ENCODE measurements at places on chromosomes 5 and 9.
A peak's percentile ranks its signal among the peaks of the same experiment; 100 is the strongest.

DNA sequence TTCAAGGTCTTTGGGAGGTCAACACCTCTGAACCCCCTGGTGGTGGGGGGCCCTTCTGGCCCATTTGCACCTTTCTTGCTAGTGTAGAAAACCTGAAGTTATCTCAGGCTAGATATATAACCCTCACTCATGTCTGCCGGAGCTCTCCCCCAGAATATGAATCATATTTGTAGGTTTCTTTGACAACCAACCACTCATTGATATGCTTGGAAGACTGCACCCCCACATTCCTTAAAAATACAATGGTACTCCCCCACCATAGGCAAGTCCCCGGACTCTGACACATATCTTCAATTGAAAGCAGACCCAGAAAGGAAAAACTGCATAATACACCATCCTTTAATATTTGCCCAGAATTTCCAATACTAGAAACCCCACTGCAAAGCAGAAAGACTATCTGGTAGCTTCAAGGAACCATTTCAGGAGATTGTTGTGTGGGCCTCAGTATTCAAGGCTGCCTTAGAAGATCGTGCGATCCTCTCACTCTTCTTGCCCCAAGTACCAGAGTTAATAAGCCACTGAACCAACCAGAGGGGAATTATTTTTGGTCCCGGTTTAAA, 978 bp upstream of the UBE2B start:
- peak overlapping the region; percentile 97 for H3K27ac ChIP-seq
- peak overlapping the region; percentile 99 for H3K4me3 ChIP-seq
- no peak for DNase-seq
- H3K27me3 ChIP-seq = peaks cover 2% of the 10 kb centered on the region

DNA sequence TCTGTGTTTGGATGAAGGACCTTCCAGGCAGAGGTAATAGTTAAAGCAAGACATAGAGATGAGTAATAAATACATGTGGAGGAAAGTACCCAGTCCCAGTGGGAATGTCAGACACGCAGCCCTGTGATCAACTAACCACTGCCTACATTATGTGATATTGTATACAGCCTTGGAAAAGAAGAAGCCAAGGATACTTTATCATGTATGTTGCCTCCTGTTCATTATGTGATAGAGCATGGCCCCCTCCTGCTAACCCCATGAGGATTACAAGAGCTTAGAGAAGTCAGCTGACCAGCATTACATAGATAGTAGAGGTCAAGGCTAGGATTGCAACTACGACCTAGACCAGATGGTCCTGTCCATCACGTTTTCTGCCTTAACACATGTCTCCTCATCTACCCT, 497.0 kb upstream of the TNC start:
- H3K27me3 ChIP-seq = no peaks in the 10 kb centered on the region
- no peak for DNase-seq
- H3K36me3 ChIP-seq = no peaks in the 10 kb centered on the region
- no peaks in the 10 kb centered on the region for H3K4me1 ChIP-seq
- no peak overlapping the region for H3K27ac ChIP-seq

- no peak overlapping the region for H3K27ac ChIP-seq
- no peak overlapping the region for H3K4me3 ChIP-seq
- peaks cover 20% of the 10 kb centered on the region for H3K36me3 ChIP-seq
- peaks cover 16% of the 10 kb centered on the region for H3K4me1 ChIP-seq
- DNase-seq = no peak
Measured at GRCh38 chr9:93117924-93118862, 15.9 kb downstream of the NINJ1 start.

- H3K4me3 ChIP-seq = no peak overlapping the region
- H3K4me1 ChIP-seq = no peaks in the 10 kb centered on the region
- H3K36me3 ChIP-seq = no peaks in the 10 kb centered on the region
- H3K27me3 ChIP-seq = peaks cover 5% of the 10 kb centered on the region
- no peak for DNase-seq
- no peak overlapping the region for H3K27ac ChIP-seq
Measured at GRCh38 chr9:70924895-70925547, 196.4 kb downstream of the TRPM3 start.

GRCh38 chr9:85528142-85528541, 213.6 kb downstream of the AGTPBP1 start:
- no peaks in the 10 kb centered on the region for H3K36me3 ChIP-seq
- H3K4me3 ChIP-seq = no peak overlapping the region
- H3K4me1 ChIP-seq = peaks cover 1% of the 10 kb centered on the region
- H3K27ac ChIP-seq = no peak overlapping the region
- peaks cover 18% of the 10 kb centered on the region for H3K27me3 ChIP-seq

DNA sequence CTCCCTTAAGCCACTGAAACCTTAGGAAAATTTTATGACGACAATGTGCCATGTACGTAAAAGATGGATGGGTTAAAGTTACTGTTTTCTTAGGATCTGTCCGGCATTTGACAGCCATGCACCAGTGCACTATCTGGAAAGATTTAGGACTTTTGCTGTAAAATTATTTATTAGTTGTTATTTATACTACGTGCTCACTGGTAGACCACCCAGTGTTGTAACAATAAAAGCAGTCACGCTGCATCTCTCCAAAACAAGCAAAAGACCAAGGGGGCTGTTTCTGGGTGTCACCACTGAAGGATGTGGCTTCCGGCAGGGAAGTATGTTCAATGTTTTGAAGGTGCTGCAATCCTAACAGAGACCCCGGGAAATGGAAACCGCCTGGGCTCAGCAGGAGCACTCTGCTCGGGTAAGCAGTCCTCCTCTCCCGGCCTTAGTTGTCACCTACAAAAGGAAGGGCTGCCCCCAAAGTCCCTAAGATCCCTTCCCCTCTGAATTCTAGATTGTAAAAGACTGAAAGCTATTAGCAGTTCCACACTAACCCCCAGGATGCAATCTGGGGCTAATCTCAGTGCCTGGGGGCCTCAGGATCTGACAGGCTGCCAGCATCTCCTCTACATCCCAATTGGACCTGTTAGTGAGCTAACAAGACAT, 38.6 kb downstream of the SAXO1 start:
- H3K27me3 ChIP-seq = no peaks in the 10 kb centered on the region
- no peaks in the 10 kb centered on the region for H3K4me1 ChIP-seq
- H3K36me3 ChIP-seq = no peaks in the 10 kb centered on the region
- DNase-seq = no peak
- H3K27ac ChIP-seq = no peak overlapping the region

DNA sequence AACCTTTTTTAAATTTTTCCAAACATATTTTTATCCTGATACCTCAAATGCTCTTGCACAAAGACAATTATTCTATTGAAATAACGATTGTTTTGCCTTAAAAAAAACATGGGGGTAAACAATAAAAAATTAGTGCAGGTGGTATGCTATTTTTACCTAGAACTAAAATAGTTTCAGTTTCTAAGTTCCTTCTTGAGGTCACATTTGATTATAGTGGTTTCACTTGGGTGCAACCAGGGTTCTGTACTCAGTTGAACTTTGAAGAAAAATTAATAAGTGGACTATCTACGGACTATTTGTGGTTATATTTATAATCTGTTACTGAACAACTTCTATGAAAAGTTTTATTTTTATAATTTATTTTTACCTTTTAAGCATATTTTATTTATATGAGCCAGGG, 387.1 kb upstream of the IZUMO3 start:
- H3K27ac ChIP-seq = no peak overlapping the region
- DNase-seq = no peak
- no peaks in the 10 kb centered on the region for H3K36me3 ChIP-seq
- no peaks in the 10 kb centered on the region for H3K4me1 ChIP-seq

- H3K4me3 ChIP-seq = no peak overlapping the region
- DNase-seq = no peak
- no peaks in the 10 kb centered on the region for H3K4me1 ChIP-seq
- no peaks in the 10 kb centered on the region for H3K36me3 ChIP-seq
- H3K27me3 ChIP-seq = peaks cover 6% of the 10 kb centered on the region
Measured at GRCh38 chr9:69976152-69976551, 67.5 kb upstream of the MAMDC2 start.

- H3K27me3 ChIP-seq = peaks cover 13% of the 10 kb centered on the region
- H3K4me1 ChIP-seq = no peaks in the 10 kb centered on the region
- no peak for DNase-seq
- H3K36me3 ChIP-seq = no peaks in the 10 kb centered on the region
Measured at GRCh38 chr5:158013939-158014338, 155.0 kb upstream of the CLINT1 start.

DNA sequence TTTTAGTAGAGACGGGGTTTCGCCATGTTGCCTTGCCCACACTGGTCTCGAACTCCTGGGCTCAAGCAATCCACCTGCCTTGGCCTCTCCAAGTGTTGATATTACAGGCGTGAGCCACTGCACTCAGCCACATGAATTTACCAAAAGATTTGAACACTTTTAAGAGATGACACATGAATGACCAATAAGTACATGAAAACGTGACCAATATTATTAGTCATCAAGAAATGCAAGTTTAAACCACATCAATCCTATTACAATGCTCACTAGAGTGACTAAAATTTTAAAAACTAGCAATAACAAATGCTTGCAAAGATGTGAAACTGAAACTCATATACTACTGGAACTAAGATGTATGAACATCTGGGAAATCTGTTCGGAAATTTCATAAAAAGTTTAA, 54.3 kb downstream of the NR6A1 start:
- no peaks in the 10 kb centered on the region for H3K36me3 ChIP-seq
- no peak overlapping the region for H3K27ac ChIP-seq
- no peak for DNase-seq
- no peak overlapping the region for H3K4me3 ChIP-seq
- peaks cover 7% of the 10 kb centered on the region for H3K27me3 ChIP-seq

GRCh38 chr5:103366918-103367549, 108.5 kb downstream of the MACIR start:
- no peak overlapping the region for H3K4me3 ChIP-seq
- H3K27me3 ChIP-seq = peaks cover 4% of the 10 kb centered on the region
- H3K27ac ChIP-seq = no peak overlapping the region
- no peaks in the 10 kb centered on the region for H3K4me1 ChIP-seq
- H3K36me3 ChIP-seq = no peaks in the 10 kb centered on the region

DNA sequence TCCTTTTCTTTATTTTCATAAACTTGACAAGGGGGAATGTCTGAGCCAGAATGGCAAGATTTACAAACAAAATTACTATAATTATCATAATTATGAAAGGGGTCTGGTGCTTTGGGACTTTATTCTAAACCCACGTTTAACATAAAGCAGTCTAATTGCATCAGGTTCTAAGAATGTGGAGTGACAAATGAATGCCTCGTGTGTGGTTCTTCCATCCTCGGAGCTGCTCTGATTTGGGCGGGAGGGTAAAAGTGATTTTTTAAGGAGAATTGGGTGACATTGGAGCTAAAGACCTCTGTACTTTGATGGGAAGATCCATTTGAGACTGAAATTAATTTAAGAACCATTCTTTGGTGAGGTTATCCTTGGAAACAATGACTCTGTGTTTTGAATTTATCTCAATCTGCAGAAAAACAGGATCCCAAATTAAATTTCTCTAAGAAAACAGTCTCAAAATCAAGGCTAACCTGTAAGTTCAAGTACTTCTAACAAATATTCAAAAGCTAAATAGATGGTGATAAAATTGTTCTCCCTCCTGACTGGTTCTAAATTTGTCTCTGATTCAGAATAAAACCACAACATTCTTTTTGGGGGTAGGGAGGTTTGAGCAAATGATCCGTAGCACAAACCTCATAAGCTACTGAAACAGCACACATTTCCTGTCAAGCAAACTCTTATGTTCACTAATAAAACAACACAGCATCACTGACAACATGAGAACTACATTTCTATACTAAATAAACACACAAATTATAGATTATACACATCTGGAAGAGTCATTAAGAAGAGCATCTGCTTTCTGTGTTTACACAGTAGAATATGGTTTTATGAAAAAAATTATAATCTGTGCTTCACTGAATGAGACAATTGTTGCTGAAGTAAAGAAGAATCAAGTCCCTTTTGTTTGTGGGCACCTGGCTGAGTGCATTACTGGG, 85.5 kb downstream of the DCP2 start:
- no peak for DNase-seq
- H3K27me3 ChIP-seq = peaks cover 3% of the 10 kb centered on the region
- H3K27ac ChIP-seq = peak overlapping the region; percentile 18
- no peak overlapping the region for H3K4me3 ChIP-seq

- H3K27ac ChIP-seq = no peak overlapping the region
- no peak overlapping the region for H3K4me3 ChIP-seq
- peaks cover 9% of the 10 kb centered on the region for H3K36me3 ChIP-seq
- DNase-seq = no peak
Measured at GRCh38 chr9:99015448-99015847, 71.7 kb downstream of the COL15A1 start.
